Globus pallidus (tissue), 1 donor: ENCODE measurements at places on chromosomes 7 and 10.

DNA sequence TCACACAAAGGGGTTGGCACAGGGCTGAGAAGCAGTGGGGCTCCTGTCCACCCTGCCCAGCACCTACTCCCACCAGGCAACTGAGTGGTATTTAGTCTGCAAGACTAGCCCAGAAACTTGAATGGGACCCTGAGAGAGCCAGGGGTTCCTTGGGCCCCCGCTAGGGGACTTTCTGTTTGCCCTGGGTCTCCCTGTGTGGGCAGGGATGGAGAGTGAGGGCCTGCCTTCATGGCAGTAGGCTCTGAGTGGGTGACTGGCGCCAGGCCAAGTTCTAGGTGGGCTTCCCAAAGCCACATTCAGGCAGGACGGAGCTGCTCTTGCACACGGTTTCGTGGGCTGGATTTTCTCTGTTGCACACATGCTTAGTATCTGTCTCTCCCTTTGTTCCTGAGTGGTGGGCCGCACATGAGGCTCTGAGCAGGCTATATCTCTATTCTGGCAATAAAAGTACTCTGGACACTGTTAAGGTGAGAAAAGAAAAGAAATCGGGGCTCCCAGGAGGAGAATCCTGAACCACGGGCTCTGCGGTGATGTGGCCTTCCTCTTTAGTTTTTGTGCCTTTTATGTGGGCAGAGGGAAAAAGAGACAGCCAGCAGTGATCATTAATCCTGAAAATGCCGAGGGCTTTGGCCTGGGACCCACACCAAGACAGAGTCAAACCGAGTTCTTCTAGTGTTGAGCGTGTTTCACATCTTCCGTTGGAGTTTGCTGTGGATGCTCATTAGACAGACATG is 26.9 kb downstream of the IL2RA start:
- DNase-seq: no peak

DNA sequence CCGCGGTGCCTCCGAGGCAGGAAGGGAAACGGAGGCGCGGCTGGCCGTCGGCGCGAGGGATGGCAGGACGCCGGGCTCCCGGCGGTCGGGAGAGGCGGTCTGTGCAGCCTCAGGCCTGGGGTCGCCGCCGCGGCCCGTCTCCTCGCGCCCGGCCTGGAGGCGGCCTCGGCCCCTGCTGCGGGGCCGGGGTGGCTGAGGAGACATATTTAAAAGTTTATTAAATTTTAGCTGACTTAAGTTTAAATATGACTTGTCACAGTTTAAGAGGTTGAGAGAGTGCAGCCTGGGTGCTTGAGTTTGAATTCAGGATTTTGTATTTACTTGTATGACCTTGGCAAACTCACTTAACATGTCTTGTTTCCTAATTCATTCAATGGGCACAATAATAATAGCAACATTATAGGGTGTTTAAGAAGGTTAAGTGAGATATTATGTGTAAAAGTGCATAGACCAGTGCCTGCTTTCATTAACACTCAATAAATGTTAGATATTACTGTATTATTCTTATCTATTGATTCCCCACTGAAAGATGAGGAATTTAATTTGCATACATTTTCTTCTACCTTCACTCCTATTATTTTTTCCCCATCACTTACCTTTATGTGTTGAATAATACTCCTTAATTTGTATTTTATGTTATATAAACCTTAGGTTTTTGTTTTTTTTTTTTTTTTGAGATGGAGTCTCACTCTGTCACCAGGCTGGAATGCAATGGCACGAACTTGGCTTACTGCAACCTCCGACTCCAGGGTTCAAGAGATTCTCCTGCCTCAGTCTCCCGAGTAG is 718 bp downstream of the DYNC2I1 start:
- DNase-seq: no peak

DNA sequence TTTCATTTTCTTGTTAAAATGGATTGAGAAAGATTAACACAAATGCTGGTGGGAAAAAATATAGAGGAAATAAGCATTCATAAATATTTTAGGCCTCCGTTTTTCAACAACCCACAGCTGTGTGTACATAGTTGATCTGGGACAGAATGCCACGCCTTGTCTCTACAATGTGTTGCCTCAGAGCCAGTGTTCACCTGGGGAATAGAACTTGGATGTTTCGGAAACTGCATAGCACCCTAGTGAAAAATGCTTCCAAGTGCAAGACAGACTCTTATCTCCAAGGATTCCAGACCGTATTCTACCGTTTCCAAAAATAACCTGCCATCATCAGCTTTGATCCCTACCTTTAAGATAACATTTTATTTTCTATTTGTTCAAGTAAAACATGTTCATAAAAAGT is 260.9 kb downstream of the SDK1 start:
- DNase-seq: no peak

DNA sequence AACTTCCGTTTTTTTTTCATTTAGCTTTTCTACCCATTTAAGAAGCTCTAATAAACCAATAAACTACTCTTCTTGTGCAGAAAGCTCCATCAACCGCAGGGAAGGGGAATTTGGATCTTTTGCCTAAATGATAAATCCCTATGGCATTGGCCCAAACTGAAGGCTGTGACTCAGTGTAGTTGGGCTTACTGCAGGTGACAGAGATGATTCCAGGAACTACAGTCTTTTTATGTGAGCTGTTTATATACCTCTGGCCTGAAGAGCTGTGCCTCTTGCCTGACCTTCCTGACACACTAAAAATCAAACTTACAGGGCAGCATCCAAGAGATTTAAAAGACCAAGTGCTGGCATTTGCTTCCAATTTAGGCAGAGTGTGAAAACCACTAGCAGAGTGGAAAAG is 25.2 kb downstream of the ABCB1 start:
- no peak for DNase-seq

DNA sequence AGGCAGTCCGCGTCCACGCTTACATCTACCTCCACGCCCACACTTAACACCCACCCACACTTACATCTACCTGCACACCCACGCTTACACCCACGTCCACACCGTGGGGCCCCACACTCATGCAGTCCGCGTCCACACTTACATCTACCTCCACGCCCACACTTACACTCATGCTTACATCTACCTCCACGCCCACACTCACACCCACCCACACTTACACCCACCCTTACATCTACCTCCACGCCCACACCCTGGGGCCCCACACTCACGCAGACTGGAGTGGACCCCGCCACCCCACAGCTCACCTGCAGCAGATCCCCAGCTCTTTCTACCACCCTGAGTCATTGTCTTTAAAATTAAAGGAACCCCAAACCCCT is 32.4 kb upstream of the PWWP2B start:
- DNase-seq: no peak

- DNase-seq: peak; percentile 35
Observed at GRCh38 chr10:22573820-22574569, 140.4 kb downstream of the PIP4K2A start.

DNA sequence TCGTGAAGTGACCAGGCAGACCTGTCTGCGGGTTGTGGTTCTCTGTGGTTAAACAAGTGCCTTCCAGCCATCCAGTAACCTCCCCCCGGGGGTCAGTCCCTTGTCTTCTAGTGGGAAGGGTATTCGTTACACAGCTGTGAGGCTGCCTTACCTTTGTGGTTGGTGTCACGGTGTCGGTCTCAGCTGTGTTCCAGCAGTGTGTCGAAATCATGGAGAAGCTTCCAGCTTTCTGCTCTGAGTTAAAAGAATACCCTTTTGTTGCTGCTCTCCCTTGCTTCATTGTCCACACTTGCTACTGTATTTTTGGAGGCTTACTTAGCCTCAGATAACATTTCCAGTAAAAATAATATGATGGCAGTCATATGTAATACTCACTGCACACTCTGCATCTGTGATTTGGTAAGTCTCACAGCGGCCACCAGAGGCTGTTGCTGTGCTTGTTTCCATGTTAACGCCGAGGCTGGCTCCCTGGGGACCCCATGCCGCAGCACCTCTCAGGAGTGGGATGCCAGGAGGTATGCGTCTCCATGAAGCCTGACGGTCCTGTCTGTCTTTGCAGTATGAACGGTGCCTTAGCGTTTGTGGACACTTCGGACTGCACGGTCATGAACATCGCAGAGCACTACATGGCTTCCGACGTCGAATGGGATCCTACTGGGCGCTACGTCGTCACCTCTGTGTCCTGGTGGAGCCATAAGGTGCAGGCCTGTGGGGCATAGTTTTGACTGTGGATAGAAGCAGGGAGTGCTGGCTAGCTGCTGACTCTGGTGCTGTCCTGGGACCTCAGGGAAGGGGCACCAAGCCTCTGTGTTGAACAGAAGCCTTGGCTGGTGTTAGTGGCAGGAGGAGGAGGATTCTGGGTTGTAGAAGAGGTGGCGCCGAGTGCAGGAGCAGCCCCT is 20.5 kb downstream of the EIF3B start:
- no peak for DNase-seq

GRCh38 chr7:11548532-11548931 is 283.5 kb downstream of the THSD7A start:
- DNase-seq: no peak

GRCh38 chr10:74150204-74150989 is at the start of gene AP3M1:
TSS of gene AP3M1 (minus strand) at chr10:74150828. CDS start at chr10:74138379, 12,449 bp downstream.
- DNase-seq: no peak

- DNase-seq: no peak
Observed at GRCh38 chr10:106384496-106384895, 780.0 kb downstream of the SORCS1 start.
